ENCODE measurements at places on chromosomes 1 and 21. TPM values are rescaled to one million over a fixed set of nuclear protein-coding genes. Genes with fewer than 3 reads are reported as not detected.

DNA sequence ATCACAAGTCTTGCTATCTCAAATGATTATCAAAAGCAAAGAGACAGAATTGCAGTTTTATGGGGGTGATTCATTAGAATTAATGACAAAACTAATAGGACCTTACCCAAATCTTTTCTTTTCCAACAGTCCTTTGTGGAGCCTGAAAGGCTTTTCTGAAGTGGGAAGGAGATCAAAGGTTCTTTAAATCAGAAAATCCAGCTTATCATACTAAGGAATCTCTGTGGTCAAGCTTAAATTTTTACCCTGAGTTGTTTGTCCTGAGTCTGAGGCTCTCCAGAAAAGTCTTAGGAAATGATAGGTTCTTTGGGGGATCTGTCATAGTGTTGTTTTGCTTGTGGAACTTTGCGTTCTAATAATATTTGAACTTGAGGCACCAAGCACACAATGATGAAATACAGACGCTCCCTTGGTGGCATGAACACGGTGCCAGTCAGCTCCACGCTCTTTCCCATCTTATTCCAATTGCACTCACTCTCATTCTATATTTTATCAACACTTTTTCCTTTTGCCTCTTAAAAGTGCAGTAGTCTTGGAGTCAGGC, 38.0 kb upstream of the COL24A1 start:
- H3K4me3 ChIP-seq, result no peak overlapping the region
- H3K4me1 ChIP-seq, result no peaks in the 10 kb centered on the region

ERG gene
- total RNA-seq, result not detected

GRCh38 chr1:87812871-87813577, 484.3 kb downstream of the LMO4 start:
- H3K27ac ChIP-seq, result no peak overlapping the region
- no peaks in the 10 kb centered on the region for H3K36me3 ChIP-seq
- no peaks in the 10 kb centered on the region for H3K27me3 ChIP-seq
- DNase-seq, result no peak

DNA sequence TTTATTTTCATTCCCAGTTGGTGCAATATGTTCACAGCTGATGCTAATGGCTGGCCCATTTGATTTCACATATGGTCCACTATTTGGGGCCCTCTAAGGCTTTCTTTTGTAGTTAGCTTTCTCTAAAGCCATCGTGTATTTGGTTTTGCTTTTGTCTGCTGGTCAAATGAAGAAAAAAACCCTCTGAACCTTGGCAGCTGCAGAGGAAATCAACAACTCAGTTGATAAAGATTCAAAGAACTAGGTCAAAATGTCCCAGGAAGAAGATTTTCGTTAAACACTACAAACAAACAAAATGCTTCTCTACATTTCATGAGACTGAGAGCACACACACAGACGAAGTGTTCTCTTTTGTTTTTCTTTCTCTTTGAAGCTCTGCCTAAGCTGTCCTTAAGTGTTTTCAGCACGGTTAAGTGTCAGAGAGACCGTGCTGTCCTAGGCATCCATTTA, 655.0 kb downstream of the RWDD3 start:
- no peak overlapping the region for H3K27ac ChIP-seq
- H3K27me3 ChIP-seq, result no peaks in the 10 kb centered on the region
- H3K4me1 ChIP-seq, result no peaks in the 10 kb centered on the region
- DNase-seq, result no peak

DNA sequence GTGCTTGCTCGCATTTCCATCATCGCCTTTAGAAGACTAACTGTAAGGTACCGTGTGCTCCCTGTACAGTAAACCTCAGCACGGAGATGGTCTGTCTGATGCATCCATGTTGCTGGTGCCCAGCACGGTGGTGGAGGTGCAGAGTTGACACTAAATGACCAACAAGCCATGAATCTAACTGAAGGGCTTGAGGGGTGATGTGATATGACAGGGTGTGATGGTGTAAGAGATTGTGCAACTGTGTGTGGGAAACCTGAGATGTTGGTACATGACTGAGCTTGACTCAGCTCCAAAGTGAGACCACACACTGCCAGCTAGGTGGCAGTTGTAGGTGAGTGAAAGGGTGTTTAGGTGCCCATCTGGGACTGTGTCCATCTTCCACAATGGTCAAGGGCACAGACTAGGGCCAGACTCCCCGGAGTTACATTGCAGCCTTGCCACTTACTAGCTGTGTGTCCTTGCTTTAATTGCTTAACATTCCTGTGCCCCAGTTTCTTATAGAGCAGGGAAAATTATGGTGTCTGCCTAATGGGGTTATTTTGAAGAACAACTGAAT, 21.4 kb downstream of the SLC2A1 start:
- H3K4me1 ChIP-seq, result peaks cover 98% of the 10 kb centered on the region
- peak overlapping the region; percentile 96 for H3K27ac ChIP-seq
- no peak for DNase-seq
- no peaks in the 10 kb centered on the region for H3K27me3 ChIP-seq
- peaks cover 70% of the 10 kb centered on the region for H3K36me3 ChIP-seq

DNA sequence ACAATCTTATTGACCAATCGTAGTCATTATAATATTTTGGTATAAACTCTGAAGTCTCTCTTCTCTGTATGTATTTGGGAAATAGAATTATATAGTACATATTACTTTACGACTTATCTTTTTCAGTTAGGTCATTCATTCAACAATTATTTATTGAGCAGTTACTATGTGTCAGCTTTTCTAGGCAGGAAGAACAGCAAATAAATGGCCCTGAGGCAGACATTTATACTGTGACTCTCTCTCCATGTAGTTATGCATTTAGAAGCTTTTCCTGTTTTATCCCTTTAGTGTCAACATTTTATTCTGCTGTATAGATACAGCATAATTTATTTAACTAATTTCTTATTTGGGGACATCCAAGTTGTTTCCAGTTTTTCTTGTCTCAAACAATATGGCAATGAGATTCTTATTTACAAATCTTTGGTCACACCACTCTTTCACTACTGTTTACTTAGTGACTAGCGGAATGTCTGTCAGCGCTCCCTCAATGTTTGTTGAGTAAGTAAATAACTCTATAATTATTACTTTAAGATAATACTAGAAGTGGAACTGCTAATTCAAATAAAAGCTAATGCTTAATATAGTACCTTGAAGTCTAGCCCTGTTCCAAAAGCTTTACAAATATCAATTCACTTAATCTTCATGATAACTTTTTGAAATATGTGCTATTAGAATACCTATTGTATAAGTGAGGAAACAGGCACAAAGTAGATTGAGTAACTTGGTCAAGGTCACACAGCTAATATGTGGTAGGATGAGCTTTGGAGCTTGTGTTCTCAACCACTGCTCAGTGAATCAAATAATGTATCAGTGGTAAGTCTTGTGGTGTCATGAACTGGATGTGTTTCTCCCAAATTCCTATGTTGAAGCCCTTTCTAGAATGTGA, 465.6 kb downstream of the SIPA1L2 start:
- no peak overlapping the region for H3K27ac ChIP-seq
- H3K4me3 ChIP-seq, result no peak overlapping the region
- no peaks in the 10 kb centered on the region for H3K4me1 ChIP-seq

C1orf52 gene
- 28.7 TPM for total RNA-seq

TNFRSF4 gene
- 72.4 TPM for total RNA-seq

DNA sequence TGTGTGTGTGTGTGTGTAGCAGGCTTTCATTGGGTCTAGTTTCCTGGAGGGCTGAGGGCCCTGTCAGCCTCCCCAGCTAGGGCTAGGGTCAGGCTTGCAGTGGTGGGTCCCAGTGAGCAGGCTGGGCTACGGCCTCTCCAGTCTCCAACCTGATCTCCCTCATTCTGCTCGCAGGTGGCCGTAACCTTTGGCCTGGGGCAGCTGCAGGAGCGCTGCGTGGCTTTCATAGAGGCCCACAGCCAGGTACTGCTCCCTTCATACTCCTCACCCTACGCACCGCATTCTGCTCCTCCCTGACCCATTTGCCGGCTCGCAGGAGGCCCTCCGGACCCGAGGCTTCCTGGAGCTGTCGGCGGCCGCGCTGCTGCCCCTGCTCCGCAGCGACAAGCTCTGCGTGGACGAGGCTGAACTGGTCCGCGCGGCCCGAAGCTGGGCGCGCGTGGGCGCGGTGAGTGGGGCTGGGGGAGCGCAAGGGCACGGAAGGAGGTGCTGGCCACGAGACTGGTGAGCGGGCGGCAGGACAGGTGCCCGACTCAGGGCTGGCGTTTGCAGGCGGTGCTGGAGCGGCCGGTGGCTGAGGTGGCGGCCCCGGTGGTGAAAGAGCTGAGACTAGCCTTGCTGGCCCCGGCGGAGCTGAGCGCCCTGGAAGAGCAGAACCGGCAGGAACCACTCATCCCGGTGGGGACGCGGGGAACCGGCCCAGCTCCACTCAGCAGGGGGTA, 4.7 kb downstream of the BTBD19 start:
- H3K4me1 ChIP-seq, result peaks cover 56% of the 10 kb centered on the region
- H3K4me3 ChIP-seq, result peak overlapping the region; percentile 90
- peaks cover 3% of the 10 kb centered on the region for H3K36me3 ChIP-seq
- H3K27ac ChIP-seq, result peak overlapping the region; percentile 22

All from activated CD8-positive, alpha-beta memory T cell treated with anti-CD3 and anti-CD28 coated beads, Interleukin-2, amount 10 ng/mL, durations not matched to agents 7 days and 5 days (primary cell).